ENCODE measurements at places on chromosomes 4 and X.

- DNase-seq = no peak
These were observed 103.5 kb upstream of the TAPT1 start for GRCh38 chr4:16329797-16330134.

- no peak for DNase-seq
These were observed 2.2 kb upstream of the SYN1 start for GRCh38 chrX:47621851-47622250.

DNA sequence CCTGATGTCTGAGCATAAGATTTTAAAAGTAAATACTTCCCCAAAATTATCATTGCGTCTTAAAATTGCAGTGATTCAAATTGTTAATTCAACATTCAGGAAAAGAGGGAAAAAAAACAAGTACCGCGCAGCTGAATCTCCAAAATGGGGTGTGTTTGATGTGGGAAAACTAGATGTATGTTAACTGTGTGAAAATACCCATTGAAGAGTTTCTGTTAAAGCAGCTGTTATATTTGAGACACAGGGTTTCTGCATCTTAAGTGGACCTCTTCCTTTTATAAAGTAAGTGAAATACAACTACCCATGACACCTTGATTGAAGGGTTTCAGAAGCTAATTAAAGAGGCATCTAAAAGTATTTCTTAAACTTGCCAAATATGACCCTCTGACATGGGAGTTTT, 1186.1 kb downstream of the NLGN4X start:
- DNase-seq = no peak

DNA sequence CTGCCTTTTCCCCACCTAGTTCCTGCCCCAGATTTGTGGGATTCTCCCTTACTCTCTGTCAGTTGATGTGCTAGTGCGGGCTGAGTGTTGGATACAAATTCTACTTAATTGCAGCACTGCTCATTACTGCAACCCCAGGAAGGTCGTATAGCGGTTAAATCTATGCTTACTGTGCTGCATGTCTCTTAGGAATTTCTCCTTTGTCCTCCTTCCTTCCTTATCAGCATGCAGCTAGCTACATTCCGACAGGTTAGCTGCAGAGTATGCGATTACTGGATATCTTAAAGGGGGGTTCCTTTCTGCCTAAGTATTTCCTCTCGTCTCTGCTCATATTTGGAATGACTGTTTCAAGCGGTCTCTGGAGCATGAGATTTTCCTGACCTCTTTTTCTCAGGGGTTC, 662.8 kb downstream of the TLL1 start:
- no peak for DNase-seq

- peak; percentile 41 for DNase-seq
These were observed 78.1 kb downstream of the GALNT7 start for GRCh38 chr4:173246719-173247118.

GRCh38 chr4:106255195-106255594, 60.8 kb downstream of the TBCK start:
- no peak for DNase-seq

DNA sequence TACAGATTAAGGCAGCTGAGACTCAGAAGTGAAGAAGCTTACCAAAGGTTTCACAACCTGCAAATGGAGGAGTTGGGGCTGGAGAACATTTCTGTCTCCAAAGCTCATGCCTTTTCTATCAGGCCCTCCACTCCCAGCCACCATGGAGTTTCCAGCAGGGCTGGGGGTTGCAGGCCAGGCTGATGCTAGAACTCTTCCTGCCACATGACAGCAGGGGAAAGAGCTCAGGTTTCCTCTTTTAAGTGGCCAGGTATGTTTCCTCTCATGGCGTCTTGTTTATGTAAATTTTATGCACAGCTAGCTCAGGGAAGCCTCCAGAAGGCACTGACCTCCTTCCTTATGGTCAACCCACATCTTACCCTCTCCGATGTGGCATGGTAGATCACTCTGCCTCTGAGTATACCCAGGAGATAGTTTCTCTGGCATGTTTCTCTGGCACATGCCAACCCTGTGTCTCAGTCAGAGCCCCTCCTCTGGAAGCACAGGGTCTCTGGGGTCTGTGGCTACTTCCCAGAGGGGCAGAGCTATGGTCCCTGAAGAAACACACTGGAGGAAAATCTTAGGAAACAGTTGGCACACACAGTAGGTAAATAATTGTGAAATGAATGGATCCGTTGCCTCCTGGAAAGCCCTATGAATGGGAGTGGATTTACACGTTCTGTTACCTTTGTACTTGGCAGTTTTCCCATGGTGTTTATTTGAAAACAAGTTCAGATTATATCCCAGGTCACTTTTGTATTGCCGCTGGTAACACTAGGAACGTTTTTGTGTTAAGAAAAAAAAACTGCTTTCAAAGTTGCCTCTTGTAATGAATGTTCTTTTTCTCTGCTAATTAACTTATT, 28.9 kb downstream of the PDK3 start:
- no peak for DNase-seq

DNA sequence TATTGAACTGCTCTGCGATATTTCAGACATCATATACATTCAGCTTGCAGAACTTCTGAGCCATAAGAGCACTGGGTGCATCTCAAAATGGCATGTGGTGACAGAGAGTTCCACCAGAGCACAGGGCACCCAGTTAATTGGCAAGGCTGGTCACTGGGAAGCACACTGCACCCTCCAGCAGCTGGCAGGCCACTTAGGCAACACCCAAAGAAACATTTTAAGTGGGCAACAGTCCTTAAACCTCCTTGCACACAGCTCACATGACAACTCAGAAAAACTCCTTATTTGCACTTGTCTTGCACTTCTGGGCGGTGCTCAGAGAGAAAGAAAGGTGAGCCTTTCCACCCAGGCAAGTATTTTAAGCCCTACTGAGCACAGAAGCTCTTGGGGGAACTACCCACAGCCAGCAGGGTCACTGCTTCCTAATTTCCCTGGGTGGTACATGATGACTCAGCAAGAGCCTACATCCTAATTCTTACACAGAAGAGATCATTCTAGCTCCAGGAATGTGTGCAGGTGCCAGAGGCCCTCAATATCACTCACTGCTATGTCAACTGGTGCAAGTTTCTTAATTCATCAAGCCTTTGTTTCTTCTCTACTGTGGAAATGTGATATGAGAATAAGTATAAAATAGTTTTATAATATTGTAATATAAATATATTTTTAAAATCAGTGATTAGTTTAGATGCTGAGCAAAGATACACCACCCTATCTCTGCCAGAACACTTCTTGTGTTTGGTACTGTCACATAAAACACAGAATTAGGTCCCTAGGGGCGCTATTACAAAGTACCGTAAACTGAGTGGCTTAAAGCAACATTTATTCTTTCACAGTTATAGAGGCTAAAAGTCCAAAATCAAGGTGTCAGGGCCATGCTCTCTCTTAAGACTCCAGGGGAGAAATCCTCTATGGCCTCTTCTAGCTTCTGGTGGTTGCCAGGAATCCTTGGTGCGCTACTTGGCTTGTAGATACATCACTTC, 155.1 kb upstream of the PPARGC1A start:
- DNase-seq = no peak

DNA sequence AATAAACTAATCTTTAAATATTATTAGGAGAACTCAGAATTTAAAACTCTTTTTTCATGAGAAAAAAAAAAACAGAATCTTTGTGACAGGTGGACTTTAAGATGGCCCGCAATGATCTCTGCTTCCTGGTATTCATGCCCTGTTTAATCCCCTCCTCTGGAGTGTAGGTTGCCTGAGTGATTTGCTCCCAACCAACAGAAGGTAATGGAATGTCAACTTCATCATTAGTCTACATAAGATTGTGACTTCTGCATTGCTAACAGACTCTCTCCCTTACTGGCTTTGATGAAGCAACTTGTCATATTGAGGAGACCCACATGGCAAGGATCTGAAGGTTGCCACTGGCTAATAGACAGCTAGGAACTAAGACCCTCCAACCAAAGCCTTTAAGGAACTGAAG, 88.8 kb downstream of the CORIN start:
- no peak for DNase-seq

DNA sequence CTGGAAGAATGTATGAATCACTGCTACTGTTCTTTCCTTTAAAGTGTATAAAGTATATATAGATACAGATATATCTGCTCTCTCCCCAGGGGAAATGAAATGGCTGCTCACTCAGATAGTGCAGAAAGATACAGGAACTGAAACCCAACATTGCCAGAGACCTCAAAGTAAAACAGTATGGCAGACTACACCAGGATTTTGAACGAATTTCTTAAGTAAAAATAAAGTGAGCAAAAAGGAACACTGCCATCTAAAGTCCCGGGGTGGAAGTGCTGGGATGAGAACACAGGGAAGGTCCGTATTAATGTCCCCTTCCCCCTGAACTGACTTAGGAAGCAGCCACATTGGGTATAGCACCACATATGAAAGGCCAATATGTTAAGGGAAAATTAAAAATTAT, 93.4 kb downstream of the TMA16 start:
- DNase-seq = no peak

All from NCI-H1436 (cell line).